ENCODE measurements at places on chromosomes 3 and 15.

GRCh38 chr3:36815375-36815774, 51.0 kb upstream of the DCLK3 start:
- no peak for DNase-seq

- DNase-seq, result no peak
Observed at GRCh38 chr15:48388910-48389309, 57.7 kb downstream of the DUT start.

DNA sequence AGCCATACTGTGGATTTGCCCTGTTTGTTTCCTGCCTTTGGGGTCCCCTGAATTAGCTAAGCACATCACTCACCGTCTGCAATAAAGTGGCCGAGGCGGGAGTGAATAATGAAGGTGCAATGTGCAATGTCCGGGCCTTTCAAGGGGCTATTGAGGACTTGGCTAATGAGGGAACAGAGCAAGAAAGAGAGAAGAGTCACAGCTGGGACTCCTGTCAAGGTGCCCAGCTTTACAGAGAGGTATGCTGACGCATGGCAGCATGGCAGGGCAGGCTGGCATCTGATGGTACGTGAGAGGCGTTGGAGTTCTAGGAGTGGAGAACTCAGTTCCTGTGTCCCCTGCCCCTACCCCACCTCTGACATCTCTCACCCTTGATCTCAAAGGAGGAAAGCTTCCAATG, 13.8 kb upstream of the ATP2B2 start:
- no peak for DNase-seq

- no peak for DNase-seq
Observed at GRCh38 chr3:152254041-152254440, 14.7 kb upstream of the MBNL1 start.

- DNase-seq, result no peak
Observed at GRCh38 chr15:25905140-25905539, 42.0 kb upstream of the ATP10A start.

DNA sequence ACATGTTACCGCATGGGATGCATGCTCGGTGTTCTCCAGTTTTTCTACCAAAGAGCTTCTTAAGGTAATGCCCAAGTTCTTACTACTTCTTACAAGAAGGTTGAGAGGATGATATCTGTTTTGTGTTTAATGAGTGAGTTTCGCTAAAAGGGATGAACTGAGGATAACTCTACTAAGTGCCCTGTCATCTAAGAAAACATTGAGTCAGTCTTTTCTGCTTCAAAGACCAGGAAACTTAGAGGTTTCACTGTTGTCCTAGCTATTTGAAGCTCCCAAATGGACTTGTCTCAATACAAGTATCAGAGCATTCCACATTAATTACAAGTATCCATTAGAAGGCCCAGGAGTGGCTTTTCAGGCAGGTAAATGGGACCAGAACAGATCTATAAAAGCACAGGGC, 296.2 kb downstream of the KBTBD8 start:
- DNase-seq, result no peak

DNA sequence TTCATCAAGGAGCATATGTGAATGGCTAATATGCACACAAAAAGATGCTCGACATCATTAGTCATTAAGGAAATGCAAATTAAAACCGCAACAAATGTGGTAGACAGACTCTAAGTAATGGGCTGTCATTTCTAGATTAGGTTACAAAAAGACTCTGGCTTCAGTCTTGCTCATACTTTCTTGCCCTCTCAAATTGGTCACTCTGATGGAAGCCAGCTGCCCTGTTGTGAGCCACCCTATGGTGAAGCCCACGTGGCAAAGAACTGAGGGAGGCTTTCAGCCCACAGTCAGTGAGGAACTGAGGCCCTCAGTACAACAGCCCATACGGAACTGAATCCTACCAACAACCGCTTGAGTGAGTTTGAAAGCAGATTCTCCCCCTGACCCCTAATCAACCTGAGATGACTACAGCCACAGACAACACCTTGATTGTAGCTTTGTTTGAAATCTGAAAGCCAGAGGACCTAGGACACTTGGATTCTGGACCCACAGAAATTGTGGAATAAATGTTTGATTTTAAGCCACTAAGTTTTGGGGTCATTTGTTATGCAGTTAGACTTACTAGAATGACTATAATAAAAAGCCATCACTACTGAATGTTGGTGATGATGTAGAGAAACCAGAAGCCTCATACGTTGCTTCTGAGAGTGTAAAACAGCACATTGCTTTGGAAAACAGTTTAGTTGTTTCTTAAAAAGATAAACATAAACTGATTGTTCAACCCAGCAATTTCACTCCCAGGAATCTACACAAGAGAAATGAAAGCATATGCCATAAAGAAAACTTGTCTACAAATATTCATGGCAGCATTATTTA, 45.7 kb downstream of the EHHADH start:
- DNase-seq, result no peak

GRCh38 chr3:2860626-2861025, 249.5 kb downstream of the IL5RA start:
- no peak for DNase-seq

GRCh38 chr15:66600240-66600627, 34.4 kb upstream of the LCTL start:
- DNase-seq, result no peak

- DNase-seq, result no peak
Observed at GRCh38 chr3:45480218-45480617, 91.8 kb downstream of the LARS2 start.

GRCh38 chr3:102090721-102091045, 241.4 kb downstream of the NFKBIZ start:
- no peak for DNase-seq

- peak; percentile 90 for DNase-seq
Observed at GRCh38 chr3:150074697-150075416, 104.2 kb upstream of the PFN2 start.

- DNase-seq, result no peak
Observed at GRCh38 chr3:180749322-180749721, 70.0 kb upstream of the CCDC39 start.

GRCh38 chr3:185693985-185694653, 108.0 kb downstream of the SENP2 start:
- DNase-seq, result no peak

DNA sequence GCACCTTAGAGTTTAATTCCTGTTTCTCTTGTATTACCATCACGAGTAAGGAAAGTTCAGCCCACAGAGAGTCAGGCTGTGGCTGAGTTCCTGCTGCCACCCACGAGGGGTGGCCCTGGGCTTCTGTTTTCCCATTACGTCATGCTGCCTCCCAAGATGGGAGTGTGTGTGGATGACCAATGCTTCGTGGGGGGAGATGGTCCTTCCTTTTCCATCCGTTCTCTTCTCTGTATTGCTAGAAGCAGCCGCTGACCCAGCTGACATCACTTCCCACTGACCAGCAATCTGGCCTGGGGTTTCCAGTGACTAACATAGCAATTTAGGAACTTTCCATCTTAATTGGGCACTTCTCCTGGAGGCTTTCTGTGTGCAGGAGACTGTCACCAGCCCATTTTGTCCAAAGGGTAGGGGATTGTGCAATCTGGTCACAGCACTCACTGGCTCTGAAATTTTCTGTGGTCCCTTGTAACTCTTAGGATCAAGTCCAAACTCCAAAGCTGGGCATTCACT, 9.3 kb downstream of the IRAK2 start:
- DNase-seq, result no peak

DNA sequence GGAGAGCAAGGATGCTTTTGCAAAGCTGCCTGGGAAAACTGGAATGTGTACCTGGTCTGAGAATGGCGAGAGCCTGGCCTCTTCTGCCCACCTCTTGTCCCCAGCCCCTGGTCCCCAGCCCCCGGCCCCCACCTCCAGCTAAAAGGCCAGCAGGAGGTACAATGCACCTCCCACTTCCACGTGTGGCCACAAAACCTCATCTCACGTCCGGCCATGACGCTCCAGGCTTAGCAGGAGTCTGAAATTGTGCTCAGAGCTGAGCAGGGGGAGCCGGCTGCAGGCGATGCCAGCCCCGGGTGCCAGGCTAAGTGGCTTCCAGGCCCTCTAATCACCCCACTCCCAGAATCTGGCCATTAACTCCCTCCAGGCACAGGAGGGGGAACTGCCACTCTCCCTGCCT, 83.1 kb upstream of the PRR20G start:
- no peak for DNase-seq

DNA sequence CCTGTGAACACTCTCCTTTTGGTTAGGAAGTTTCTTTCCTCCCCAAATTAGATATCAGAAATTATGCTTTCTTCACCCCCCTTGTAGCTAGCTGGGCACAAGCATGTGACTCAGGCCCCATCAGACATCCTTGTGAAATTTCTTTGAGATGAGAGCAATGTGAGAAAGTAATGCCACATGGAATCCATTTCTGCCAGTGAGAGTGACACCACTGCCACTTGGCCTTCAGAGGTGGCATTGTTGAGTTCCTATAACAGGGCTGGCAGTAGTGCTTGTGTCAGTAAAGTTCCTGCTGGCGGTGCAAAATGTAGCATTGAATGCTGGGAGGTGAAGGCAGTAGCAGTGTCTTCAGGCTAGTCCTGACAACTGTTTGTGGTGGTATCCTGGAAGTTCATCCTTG, 80.7 kb upstream of the ZNF280D start:
- DNase-seq, result no peak

DNA sequence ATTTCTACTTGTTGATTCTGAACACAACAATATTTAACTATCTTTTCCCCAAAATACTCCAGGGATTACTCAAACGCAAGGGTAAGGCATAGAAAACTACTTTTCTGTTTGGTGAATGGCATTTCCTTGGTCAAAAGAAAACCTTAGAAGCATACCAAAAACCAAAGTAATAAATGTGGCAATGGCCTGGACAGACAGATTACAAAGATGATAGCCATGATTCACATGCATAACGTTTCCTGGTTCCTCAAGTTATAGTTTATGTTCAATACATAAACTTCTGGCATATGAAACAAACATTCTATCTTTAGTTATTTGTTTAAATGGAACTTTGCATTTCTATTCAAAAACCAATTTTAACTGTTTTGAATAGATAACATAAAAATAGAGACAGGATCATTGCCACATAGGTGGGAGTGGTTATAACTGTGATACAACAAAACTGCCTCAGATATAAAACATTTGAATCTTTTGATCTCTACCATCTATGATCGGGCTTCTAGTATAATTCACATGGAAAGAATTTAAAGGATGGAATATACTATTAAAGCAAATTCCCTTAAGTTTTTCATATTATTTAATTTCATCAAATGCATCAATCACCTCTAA, 32.1 kb downstream of the FOXP1 start:
- no peak for DNase-seq

DNA sequence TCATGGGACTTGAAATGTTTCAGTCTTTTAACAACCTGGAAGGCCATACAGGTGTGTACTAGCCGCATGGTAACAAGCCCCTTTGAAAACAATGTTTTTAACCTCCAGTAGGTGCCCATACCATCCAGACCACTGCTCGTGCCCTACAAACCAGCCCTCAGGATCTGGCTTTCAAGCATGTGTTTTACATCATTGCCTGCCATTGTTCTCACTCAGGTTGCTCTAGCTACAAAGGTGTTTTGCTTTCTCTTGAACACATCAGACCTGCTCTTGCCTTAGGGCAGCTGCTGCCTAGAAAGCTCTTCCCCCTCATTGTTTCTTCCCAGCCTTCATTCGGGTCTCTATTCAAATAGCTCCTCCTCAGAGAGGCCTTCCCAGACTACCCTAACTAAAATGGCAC, 32.3 kb upstream of the MAP3K13 start:
- DNase-seq, result no peak

- no peak for DNase-seq
Observed at GRCh38 chr3:9879830-9880549, at the start of gene CIDEC. Gene CIDEC, minus strand, starts transcription at chr3:9880253. Its CDS starts 1,767 bp downstream, at chr3:9878486.

- no peak for DNase-seq
Observed at GRCh38 chr3:109994853-109995252, 657.5 kb upstream of the DPPA4 start.

DNA sequence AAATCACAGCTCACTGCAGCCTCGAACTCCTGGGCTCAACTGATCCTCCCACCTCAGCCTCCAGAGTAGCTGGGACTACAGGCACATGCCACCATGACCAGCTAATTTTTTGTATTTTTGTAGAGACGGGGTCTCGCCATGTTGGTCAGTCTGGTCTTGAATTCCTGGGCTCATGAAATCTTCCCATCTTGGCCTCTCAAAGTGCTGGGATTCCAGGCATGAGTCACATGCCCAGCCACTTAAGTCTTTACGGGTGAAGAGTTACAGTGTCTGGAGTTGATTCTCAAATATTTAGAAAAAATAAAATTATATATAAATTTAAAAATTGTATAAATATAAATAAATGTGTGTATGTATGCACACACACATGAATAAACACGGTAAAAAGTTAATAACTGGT, 14.5 kb upstream of the KBTBD12 start:
- no peak for DNase-seq

DNA sequence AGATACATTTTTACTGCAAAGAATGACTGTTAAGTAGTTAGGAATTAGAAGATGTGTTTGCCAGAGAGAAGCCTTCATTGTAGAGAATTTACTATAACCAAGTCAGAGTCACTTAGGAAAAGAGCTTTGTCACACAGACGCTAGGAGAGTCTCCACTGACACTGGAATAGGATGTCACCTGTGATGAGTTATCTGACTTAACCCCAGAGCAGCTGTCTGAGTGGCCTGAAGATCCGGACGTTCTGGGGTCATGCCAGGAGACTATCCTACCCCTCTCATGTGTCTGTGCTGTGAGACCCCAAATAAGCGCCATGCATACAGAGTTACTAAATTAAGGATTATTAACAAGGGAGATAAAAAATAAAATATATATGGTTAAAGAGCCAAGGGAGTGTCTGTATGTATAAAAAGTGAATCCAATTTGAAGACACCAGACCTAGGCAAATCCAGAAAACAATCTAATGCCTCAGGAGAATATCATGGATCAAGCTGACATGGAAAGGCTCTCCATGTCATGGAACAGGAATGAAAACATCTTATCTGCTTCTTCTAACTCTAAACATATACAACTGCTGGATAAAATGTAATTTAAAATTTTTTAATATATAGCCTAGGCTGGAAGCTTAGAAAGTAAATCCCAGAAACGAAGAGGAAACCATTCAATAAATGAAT, 43.5 kb downstream of the ITGB5 start:
- peak; percentile 46 for DNase-seq

DNA sequence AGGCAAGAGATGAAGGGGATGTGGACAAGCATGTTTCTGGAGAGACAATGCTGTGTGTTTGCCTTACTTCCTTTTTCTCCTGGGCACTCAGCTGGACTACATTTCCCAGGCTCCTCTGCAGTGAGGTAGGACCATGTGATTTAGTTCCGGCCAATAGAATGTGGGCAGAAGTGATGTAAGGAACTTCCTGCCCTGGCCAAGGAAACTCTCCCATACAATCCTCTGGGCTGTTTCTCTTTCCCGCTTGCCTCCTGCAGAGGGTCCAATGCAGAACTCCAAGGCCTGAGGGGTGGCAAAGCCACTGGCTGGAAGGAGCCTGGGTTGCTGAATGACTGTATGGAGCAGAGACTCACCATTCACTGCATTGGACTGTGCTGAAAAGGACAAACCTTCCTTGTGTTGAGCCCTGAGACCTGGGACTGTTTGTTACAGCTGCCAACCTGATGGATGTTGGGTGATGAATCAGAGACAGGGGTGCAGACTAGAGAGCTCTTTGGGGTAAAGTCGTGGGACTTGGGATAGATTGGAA, 82.7 kb upstream of the SLC6A6 start:
- DNase-seq, result peak; percentile 61
